Pulmonary artery endothelial cell (primary cell): ENCODE measurements at places on chromosomes 2 and 18. TPM values are rescaled to one million over a fixed set of nuclear protein-coding genes. Genes with fewer than 3 reads are reported as not detected.

The ACAA2 gene
- total RNA-seq, result 45.1 and 46.6 TPM in 2 replicates

The VWC2L gene
- total RNA-seq, result not detected in 2 replicates

The CRYGD gene
- total RNA-seq, result not detected in 2 replicates

The METTL8 gene
- total RNA-seq, result 12.7 and 21.2 TPM in 2 replicates

The TANC1 gene
- 55.0 and 78.7 TPM in 2 replicates for total RNA-seq

The HOXD1 gene
- 0.07 TPM in 1 of 2 replicates, not detected in the other for total RNA-seq

The TLX2 gene
- not detected in 2 replicates for total RNA-seq

The NT5DC4 gene
- not detected in 2 replicates for total RNA-seq

The IL36RN gene
- total RNA-seq, result not detected in 2 replicates

The MC4R gene
- not detected in 2 replicates for total RNA-seq

The CD8A gene
- total RNA-seq, result not detected in 2 replicates

The MEP1B gene
- not detected in 2 replicates for total RNA-seq

The ARHGEF4 gene
- 0.14 TPM in 1 of 2 replicates, not detected in the other for total RNA-seq

The DYNC1I2 gene
- 152 and 171 TPM in 2 replicates for total RNA-seq

The ARHGAP28 gene
- total RNA-seq, result 0.39 and 4.4 TPM in 2 replicates

The SNORC gene
- total RNA-seq, result 0.26 and 0.56 TPM in 2 replicates

The TGFBRAP1 gene
- 46.0 and 48.4 TPM in 2 replicates for total RNA-seq

The KCNJ13 gene
- total RNA-seq, result not detected in 2 replicates

The KLHL29 gene
- 4.2 and 5.6 TPM in 2 replicates for total RNA-seq

The DNER gene
- 0.07 TPM in 2 replicates for total RNA-seq

The CERKL gene
- total RNA-seq, result not detected in 2 replicates

The SLC38A11 gene
- not detected in 2 replicates for total RNA-seq

The EFR3B gene
- total RNA-seq, result 0.28 and 0.40 TPM in 2 replicates

The AMER3 gene
- total RNA-seq, result not detected in 2 replicates

The MTCL1 gene
- total RNA-seq, result 17.5 and 28.5 TPM in 2 replicates

The CD28 gene
- 0.07 TPM in 2 replicates for total RNA-seq

The CNTNAP5 gene
- not detected in 2 replicates for total RNA-seq

The TBR1 gene
- total RNA-seq, result 0.04 and 0.07 TPM in 2 replicates

The MAPK4 gene
- not detected in 2 replicates for total RNA-seq

The CXCR2 gene
- not detected in 2 replicates for total RNA-seq

The TDRD15 gene
- not detected in 2 replicates for total RNA-seq

The KCNS3 gene
- total RNA-seq, result 2.6 and 4.7 TPM in 2 replicates

The NOL4 gene
- not detected in 2 replicates for total RNA-seq

The UGT1A4 gene
- not detected in 2 replicates for total RNA-seq

The HOXD4 gene
- not detected in 2 replicates for total RNA-seq

The MAB21L4 gene
- total RNA-seq, result not detected in 2 replicates

The CIDEA gene
- total RNA-seq, result 0.20 TPM in 1 of 2 replicates, not detected in the other

The EGR4 gene
- total RNA-seq, result not detected in 2 replicates

The MAP3K19 gene
- total RNA-seq, result not detected in 2 replicates

The DRC1 gene
- 0.13 and 0.18 TPM in 2 replicates for total RNA-seq

The COL4A4 gene
- total RNA-seq, result 0.18 and 0.99 TPM in 2 replicates

The ATL2 gene
- total RNA-seq, result 56.8 and 90.0 TPM in 2 replicates

The STPG4 gene
- total RNA-seq, result 0.11 TPM in 1 of 2 replicates, not detected in the other

The CPLX4 gene
- total RNA-seq, result not detected in 2 replicates

The RNU2-63P gene
- 66.2 TPM in 1 of 2 replicates, not detected in the other for total RNA-seq

The PKP4 gene
- 35.0 and 46.8 TPM in 2 replicates for total RNA-seq

The FKBP1B gene
- 21.8 and 22.8 TPM in 2 replicates for total RNA-seq

The PCARE gene
- total RNA-seq, result not detected in 2 replicates
